ENCODE measurements at places on chromosomes 16 and 17. TPM values are rescaled to one million over a fixed set of nuclear protein-coding genes. Genes with fewer than 3 reads are reported as not detected.

Gene TBC1D3C
- 0.20 TPM for total RNA-seq

Gene DERL2
- total RNA-seq: 71.7 TPM

Gene PLXDC1
- total RNA-seq: 0.60 TPM

DNA sequence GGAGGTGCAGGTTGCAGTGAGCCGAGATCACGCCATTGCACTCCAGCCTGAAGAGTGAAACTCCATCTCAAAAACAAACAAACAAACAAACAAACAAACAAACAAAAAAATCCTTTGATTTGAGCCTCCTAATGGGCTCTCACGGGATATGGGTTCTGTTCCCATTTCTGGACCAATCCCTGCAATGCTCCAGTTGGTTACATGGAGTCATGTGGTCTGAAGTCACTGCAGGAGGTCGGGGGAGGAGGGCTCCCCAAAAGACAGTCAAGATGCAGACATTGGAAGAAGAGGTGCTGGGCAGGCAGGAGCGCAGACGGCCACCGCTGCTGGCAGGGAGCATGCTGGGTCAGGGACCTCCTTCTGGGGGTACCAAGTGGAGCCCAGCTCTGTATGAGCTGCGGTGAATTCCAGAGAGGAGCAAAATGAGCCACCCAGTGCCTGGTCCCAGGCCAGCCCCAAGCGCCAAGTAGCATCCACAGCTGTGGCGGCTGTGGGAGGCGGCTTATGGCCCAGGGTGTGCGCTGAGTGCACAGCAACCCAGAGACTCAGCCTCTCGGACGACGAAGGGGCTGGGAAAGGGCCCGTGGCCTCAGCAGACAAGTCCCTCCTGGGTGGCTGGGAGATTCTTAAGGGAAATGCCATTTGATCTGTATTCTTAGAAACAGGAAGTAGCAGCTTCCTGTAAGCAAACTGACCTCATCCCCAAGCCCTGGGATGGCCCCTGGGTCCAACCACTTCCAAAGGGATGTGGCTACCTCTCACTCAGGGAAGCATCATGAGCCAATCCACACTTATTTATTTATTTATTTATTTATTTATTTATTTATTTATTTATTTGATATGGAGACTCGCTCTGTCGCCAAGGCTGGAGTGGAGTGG is 19.6 kb upstream of the ATP2A3 start:
- no peaks in the 10 kb centered on the region for H3K36me3 ChIP-seq
- H3K27me3 ChIP-seq: peaks cover 2% of the 10 kb centered on the region
- peaks cover 4% of the 10 kb centered on the region for H3K4me1 ChIP-seq
- H3K27ac ChIP-seq: no peak overlapping the region
- H3K4me3 ChIP-seq: no peak overlapping the region

- no peaks in the 10 kb centered on the region for H3K36me3 ChIP-seq
- DNase-seq: no peak
- H3K27ac ChIP-seq: no peak overlapping the region
- H3K4me3 ChIP-seq: no peak overlapping the region
These were observed 33.9 kb downstream of the SPECC1 start for GRCh38 chr17:20043021-20043420.
